ENCODE measurements at places on chromosomes 7 and 10.
A peak's percentile ranks its signal among the peaks of the same experiment; 100 is the strongest.

GRCh38 chr7:40530292-40530691 lies 395.5 kb downstream of the SUGCT start:
- peak; percentile 52 for DNase-seq

DNA sequence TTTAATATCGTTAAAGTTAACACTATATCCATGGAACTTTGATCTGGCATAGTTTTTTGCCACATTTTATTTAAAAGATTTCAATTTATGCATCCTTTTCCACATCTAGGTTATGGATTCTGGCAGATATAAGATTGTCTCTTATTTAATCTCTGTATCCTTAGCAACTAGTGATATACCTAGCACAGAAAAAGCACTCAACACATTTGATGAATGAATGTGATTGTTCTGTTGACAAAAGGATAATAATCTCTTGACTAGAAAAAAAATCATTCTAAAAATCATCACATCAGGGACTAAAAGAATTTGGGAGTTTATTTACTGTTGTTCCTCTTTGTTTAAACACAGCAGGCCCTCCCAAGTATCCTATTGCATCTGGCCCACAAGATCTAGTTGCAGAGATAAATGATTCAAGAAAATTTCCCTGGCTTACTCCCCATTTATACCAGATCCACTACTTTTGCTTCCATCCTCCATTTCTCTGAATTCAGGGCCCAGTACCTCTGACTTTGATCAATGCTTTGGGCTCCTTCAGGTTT lies 84.0 kb upstream of the C1GALT1 start:
- no peak for DNase-seq

GRCh38 chr10:104648421-104648820 lies 7.3 kb downstream of the SORCS3 start:
- no peak for DNase-seq

DNA sequence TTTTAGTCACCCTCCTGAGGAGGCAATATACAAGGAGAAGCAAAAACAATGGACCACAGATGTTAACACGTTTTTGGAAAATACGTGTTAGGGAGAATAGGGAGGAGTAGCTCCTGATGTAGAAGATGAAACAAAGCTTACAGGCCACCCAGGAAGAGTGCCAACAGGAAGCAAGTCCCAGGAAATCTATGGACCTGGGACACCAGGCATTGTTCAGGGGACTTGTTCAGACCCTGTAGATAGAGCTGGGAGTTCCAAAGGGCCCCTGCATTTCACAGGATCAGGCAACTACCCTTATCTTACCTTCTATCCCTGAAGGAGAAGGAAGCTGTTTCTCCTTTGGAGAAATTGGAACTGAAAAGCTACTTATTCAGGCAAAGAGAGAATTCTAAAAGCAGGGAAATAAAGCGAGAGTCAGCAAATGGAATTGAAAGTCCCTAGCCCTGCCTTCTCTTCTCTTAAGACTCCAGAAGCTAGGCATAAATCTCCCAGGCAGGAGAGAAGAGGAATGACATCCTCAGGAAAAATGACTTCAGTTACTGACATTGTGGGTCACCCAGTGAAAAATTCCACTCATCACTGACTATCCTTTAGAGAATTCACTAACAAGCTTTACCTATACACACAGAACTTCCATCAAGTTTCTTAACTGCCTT lies 77.7 kb upstream of the FAM3C start:
- no peak for DNase-seq

GRCh38 chr10:129940617-129941198 lies 23.4 kb downstream of the EBF3 start:
- DNase-seq, result no peak
